AG08396 (cell line): ENCODE measurements at places on chromosomes 16 and 17.

- DNase-seq = no peak
These were observed 439.0 kb upstream of the ASIC2 start for GRCh38 chr17:33732116-33732515.

- DNase-seq = no peak
These were observed 32.3 kb downstream of the TNFRSF13B start for GRCh38 chr17:16939606-16940115.

DNA sequence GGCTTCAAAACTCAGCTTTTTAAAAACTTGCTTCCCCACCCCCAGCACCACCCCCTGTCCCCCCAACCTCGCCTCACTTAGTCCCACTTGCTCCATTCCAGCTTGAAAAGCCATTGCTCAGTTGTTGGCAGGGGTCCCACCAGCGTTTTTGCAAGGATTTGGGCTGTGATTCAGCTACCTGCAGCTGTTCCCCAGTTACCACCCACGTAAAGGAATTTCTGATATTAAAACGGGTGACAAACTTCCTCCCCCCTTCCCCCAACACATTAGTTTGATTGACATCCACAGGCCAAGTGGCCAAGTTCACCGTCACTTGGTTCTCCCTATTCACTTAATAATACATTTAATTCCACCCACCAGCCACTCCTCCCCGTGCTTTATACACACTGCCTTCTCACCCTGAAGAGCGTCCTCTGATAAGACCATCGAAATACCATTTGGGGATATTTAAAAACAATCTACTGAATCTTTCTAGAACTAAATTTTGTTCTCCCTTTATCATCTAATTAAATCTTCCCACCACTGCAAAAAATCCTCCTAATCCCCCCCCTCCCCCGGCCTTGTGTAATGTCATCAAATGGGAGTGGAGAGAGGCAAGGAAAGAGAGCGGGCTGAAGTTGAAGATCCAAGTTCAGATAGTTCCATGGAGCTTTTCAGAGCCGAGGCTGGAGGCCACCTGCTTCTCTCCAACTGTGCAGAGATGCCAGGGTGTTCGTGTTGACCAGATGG lies 55.1 kb downstream of the SOX9 start:
- no peak for DNase-seq

DNA sequence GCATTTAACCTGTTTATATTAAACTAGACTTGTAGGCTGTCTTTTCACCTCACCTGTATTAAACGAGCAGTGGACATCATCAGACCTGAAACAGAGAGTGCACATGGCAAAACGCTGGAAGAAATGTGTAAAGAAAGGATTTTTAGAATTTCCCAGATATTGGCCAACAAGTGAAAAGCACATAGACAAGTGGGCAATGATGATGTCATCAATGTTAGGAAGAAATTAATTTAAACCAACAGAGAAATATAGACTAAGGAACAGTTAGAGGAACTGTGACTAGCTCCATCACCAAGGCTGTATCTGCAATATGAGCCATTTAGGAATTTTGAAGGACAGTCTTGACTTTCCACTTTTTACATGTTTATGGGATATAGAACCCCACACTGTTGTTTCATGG lies 67.1 kb upstream of the SLC12A3 start:
- DNase-seq = no peak

GRCh38 chr16:85682516-85682915 lies 6.2 kb downstream of the GINS2 start:
- no peak for DNase-seq

DNA sequence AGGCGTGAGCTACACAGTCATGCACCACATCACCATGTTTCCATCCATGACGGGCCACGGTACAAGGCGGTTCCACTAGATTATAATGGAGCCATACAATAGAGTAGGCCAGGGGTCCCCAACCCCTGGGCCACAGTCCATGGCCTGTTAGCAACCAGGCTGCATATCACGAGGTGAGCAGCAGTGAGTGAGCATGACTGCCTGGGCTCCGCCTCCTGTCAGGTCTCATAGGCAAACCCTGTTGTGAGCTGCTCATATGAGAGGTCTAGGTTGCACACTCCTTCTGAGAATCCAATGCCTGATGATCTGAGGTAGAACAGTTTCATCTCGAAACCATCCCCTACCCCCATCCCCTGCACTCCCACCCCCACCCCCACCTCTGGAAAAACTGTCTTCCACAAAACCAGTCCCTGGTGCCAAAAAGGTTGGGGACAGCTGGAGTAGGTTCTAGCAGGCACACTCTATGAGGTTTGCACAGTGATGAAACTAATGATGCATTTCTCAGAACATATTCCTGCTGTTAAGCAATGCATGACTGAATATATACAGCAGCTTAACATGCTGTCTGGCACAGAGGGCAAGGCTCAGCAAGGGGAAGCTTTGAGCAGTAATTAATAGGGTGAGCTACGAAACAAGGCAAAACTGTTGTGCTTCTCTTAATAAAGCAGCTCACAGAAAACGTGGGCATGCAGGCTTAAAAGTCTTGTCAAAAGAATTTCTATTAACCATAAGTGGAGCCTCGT lies 108.0 kb downstream of the VPS53 start:
- no peak for DNase-seq

GRCh38 chr17:43953746-43954145 lies at the start of gene PYY:
PYY (minus strand) TSS chr17:43953940; CDS start chr17:43953483, 457 bp downstream.
- DNase-seq = no peak

- DNase-seq = no peak
These were observed 1.1 kb downstream of the ABCA10 start for GRCh38 chr17:69227541-69227940.

- no peak for DNase-seq
These were observed 15.6 kb downstream of the QPRT start for GRCh38 chr16:29694384-29695195.

GRCh38 chr17:41153856-41154255 lies 4.2 kb upstream of the KRTAP4-5 start:
- no peak for DNase-seq
